ENCODE measurements at places on chromosomes 2 and 18. TPM values are rescaled to one million over a fixed set of nuclear protein-coding genes. Genes with fewer than 3 reads are reported as not detected.

Gene STK17B
- total RNA-seq: 56.0 TPM

Gene DTNA
- total RNA-seq: 10.8 TPM

Gene INO80C
- total RNA-seq: 4.3 TPM

Gene ZNF804A
- not detected for total RNA-seq

Gene RAB17
- 0.81 TPM for total RNA-seq

Gene TLX2
- total RNA-seq: not detected

Gene ABCG5
- total RNA-seq: not detected

Gene RHOB
- 180 TPM for total RNA-seq

Gene CROCC2
- total RNA-seq: 0.12 TPM

Gene SLC14A1
- total RNA-seq: 4.1 TPM

Gene CPO
- total RNA-seq: not detected

Gene ONECUT2
- total RNA-seq: under 0.01 TPM

Gene CD8B2
- total RNA-seq: not detected

Gene ERFE
- total RNA-seq: 3.9 TPM

Gene LBX2
- 3.2 TPM for total RNA-seq

Gene LRP2
- not detected for total RNA-seq

Gene CD28
- not detected for total RNA-seq

Gene MERTK
- total RNA-seq: 0.64 TPM

Gene EIF4E2
- total RNA-seq: 47.5 TPM

Gene TMX3
- 42.5 TPM for total RNA-seq

Gene ANKRD36B
- 11.6 TPM for total RNA-seq

Gene CDH20
- 0.29 TPM for total RNA-seq

Gene LYPD6
- total RNA-seq: not detected

Gene UGT1A10
- total RNA-seq: not detected

Gene FAM168B
- 106 TPM for total RNA-seq

Gene TNFRSF11A
- total RNA-seq: 0.29 TPM

Gene RABL2A
- 13.3 TPM for total RNA-seq

Gene CCDC68
- total RNA-seq: 1.5 TPM

Gene MAPRE3
- 14.4 TPM for total RNA-seq

Gene SLC4A3
- 8.8 TPM for total RNA-seq

Gene FTCDNL1
- not detected for total RNA-seq

Gene CABLES1
- total RNA-seq: 8.8 TPM

Gene SUCLG1
- 33.5 TPM for total RNA-seq

Gene CCDC141
- total RNA-seq: not detected

Gene TPRKB
- total RNA-seq: 13.7 TPM

Gene SCN1A
- not detected for total RNA-seq

Gene GCKR
- 0.44 TPM for total RNA-seq

Gene L3MBTL4
- total RNA-seq: not detected

Gene FAM237A
- total RNA-seq: not detected

Gene MC2R
- not detected for total RNA-seq

Gene RSAD2
- 1.1 TPM for total RNA-seq

Gene SLC4A5
- total RNA-seq: 1.7 TPM

Gene VPS4B
- 26.8 TPM for total RNA-seq

Gene NMUR1
- not detected for total RNA-seq

Gene SRBD1
- 12.5 TPM for total RNA-seq

Gene INPP5D
- total RNA-seq: 0.10 TPM

Gene DRC1
- total RNA-seq: not detected

Gene SMCHD1
- 29.5 TPM for total RNA-seq

Gene RAMP1
- total RNA-seq: 37.2 TPM
